ENCODE measurements at places on chromosomes 2 and 18. TPM values are rescaled to one million over a fixed set of nuclear protein-coding genes. Genes with fewer than 3 reads are reported as not detected.

TMEM247 gene
- total RNA-seq = not detected

IGFBP2 gene
- total RNA-seq = 873 TPM

LRRC30 gene
- not detected for total RNA-seq

EGR4 gene
- total RNA-seq = 0.09 TPM

STAT4 gene
- total RNA-seq = 0.44 TPM

BOLL gene
- not detected for total RNA-seq

CRYGD gene
- total RNA-seq = 6.3 TPM

FEV gene
- not detected for total RNA-seq

CPLX4 gene
- not detected for total RNA-seq

SOWAHC gene
- total RNA-seq = 14.5 TPM

RETREG2 gene
- 50.2 TPM for total RNA-seq

DNA sequence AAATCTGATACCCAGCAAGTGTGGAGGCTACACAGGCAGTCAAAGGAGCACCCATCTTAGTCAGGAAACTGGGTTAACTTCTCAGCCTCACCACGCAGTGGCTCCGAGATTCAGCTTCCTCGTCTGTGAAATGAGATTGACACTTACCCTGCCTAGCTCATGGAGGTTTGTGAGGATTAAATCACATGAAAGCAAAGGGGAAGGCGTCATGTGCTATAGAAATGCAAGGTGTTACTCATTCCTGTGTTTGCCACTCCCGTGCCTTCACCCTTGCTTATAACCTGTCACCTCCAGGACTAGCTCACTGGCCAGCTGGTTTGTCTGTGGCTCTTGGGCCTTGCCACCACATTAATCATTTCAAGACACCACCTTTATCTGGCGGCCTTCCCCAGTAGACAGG is 118.9 kb upstream of the FOSL2 start:
- no peaks in the 10 kb centered on the region for H3K36me3 ChIP-seq
- peaks cover 27% of the 10 kb centered on the region for H3K4me1 ChIP-seq
- H3K4me3 ChIP-seq = no peak overlapping the region
- no peaks in the 10 kb centered on the region for H3K27me3 ChIP-seq

DNA sequence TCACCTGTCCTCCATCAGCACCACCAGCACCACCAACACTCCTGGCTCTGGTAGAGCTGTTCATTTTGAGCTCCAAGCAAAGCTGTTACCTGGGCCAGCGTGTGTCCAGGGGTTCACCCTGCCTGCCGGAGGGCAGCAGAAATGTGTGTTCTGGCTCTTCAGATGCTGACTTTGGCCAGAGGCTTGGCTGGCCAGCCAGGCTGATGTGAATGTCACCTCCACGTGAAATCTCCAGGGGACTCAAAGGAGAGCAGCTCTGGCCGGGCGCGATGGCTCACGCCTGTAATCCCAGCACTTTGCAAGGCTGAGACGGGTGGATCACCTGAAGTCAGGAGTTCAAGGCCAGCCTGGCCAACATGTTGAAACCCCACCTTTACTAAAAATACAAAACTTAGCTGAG is 33.5 kb downstream of the CIB4 start:
- peaks cover 19% of the 10 kb centered on the region for H3K4me1 ChIP-seq
- DNase-seq = no peak
- no peak overlapping the region for H3K4me3 ChIP-seq
- H3K36me3 ChIP-seq = no peaks in the 10 kb centered on the region
- no peak overlapping the region for H3K27ac ChIP-seq

DNA sequence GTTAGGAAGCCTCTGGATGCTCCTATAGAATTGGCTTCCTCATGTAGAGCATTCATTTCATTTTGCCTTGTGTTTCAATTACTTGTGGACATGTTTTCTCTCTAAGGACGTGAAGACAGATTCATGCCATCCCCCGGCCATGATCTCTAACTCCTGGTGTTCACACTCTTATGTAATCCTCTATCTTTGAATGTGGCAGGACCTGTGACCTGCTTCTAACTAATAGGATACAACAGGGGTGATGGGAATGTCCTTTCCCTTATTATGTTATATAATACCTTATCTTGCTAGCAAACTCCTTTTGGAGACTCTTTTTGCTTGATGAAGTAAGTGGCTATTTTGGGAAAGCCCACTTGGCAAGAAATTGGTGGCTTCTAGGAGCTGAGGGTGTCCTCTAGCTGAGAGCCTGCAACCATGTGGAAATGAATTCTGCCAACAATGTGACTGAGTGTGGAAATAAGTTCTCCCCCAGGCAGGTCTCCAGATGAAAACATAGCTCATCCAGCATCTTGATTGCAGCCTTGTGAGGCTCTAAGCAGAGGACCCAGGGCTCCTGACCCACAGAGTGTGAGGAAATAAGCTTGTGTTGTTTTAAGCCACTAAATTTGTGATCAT is 13.8 kb downstream of the DPYSL5 start:
- no peak overlapping the region for H3K27ac ChIP-seq
- no peaks in the 10 kb centered on the region for H3K4me1 ChIP-seq
- H3K27me3 ChIP-seq = peaks cover 11% of the 10 kb centered on the region
- H3K36me3 ChIP-seq = no peaks in the 10 kb centered on the region
- DNase-seq = no peak
- H3K4me3 ChIP-seq = no peak overlapping the region

GRCh38 chr2:158575051-158575635 is 118.4 kb downstream of the PKP4 start:
- H3K4me3 ChIP-seq = no peak overlapping the region
- H3K4me1 ChIP-seq = peaks cover 6% of the 10 kb centered on the region
- H3K27ac ChIP-seq = no peak overlapping the region
- H3K36me3 ChIP-seq = no peaks in the 10 kb centered on the region
- no peaks in the 10 kb centered on the region for H3K27me3 ChIP-seq

DNA sequence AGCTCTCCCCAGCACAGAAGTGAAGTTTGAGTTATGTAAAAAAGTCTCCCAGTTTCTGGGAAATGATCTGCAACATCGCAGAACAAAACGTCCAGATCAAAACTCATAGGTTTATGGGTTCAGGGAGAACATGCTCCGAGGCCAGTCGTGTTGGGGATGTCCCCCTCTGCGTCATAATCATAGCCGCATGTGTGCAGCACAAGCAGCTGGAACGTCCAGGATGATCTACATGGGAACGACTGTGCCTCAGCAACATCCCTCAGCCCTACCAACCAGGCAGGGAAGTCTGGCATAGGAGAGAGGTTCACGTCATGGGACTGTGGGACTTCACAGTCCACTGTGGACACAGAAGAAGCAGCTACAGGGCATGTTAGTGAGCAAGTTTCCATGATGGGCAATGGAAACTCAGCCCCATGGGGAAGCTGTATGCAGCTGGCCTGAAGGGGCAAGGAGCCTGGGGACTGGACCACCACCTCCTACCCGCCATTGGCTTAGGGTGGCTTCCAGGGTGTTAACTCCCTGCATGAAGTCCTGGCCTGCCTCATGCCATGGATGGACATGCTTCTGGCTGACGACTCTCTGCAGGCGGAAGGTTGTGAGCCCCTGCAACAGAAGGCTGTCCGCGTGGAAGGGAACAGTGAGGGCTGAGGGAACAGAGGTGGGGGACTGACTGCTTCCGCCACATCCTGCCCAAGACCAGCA is 96.9 kb downstream of the COPS8 start:
- H3K27ac ChIP-seq = no peak overlapping the region
- 0 out of 2 replicates have a peak, but pooled peaks cover 4% of the 10 kb centered on the region for H3K4me1 ChIP-seq
- no peak overlapping the region for H3K4me3 ChIP-seq
- no peak for DNase-seq
- no peaks in the 10 kb centered on the region for H3K27me3 ChIP-seq

DNA sequence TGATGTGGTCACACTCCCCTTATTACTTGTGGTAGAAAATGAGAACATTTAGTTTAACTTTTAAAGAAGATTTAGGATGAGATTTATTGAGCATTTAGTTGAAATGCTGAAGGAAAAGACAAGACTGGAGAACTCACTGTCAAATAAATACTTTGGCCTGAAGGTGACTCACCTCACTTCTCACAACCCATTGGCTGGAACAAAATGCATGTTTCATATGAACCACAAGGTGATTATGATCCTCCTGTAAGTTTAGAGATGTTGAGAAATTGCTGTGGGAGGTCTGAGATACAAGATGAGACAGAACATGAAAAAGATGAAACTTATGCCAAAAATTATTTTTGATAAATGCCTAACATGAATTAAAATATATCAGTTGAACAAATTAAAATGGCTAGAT is 1004.5 kb downstream of the SOCS6 start:
- no peak overlapping the region for H3K27ac ChIP-seq
- peaks cover 12% of the 10 kb centered on the region for H3K27me3 ChIP-seq
- peaks cover 35% of the 10 kb centered on the region for H3K36me3 ChIP-seq
- H3K4me1 ChIP-seq = no peaks in the 10 kb centered on the region

DNA sequence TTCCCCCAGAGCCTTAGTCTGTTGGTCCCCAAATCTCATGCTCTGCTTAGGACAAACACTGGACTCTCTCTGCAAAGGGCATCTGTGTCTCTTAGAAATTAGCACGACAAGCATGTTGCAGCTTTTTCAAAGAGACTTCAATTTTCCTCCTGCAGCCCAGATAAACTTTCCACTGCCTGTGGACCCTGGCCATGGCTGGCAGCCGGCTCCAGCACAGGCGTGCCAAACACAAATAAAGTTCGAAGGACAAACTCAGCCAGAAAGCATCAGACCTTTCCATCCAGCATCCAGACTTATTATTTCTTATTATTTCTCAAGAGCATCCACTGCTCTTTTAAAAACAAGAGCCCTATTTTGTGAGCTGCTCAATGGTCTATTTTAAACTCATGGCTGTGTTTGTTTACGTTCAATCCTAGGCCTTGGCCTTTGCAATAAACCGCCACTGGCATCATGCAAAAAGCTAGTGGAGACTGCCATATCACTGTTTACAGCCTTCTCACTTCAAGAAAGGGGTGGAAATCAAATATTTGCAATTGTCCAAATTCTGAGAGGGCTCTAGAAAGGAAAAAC is 300.8 kb downstream of the BCL11A start:
- no peaks in the 10 kb centered on the region for H3K27me3 ChIP-seq
- no peak overlapping the region for H3K27ac ChIP-seq
- no peak for DNase-seq
- H3K4me1 ChIP-seq = peaks cover 4% of the 10 kb centered on the region

- DNase-seq = no peak
- peaks cover 2% of the 10 kb centered on the region for H3K27me3 ChIP-seq
- peaks cover 24% of the 10 kb centered on the region for H3K36me3 ChIP-seq
Observed at GRCh38 chr2:172806996-172807395, 71.4 kb downstream of the RAPGEF4 start.

- no peak for DNase-seq
- H3K4me1 ChIP-seq = no peaks in the 10 kb centered on the region
- H3K27ac ChIP-seq = no peak overlapping the region
- no peak overlapping the region for H3K4me3 ChIP-seq
- H3K36me3 ChIP-seq = peaks cover 61% of the 10 kb centered on the region
- H3K27me3 ChIP-seq = no peaks in the 10 kb centered on the region
Observed at GRCh38 chr18:70931942-70932814, 643.3 kb downstream of the SOCS6 start.

- no peak overlapping the region for H3K4me3 ChIP-seq
- H3K36me3 ChIP-seq = no peaks in the 10 kb centered on the region
- no peak overlapping the region for H3K27ac ChIP-seq
- no peak for DNase-seq
- H3K27me3 ChIP-seq = peaks cover 23% of the 10 kb centered on the region
Observed at GRCh38 chr2:80311304-80311703, 6.8 kb upstream of the LRRTM1 start.

DNA sequence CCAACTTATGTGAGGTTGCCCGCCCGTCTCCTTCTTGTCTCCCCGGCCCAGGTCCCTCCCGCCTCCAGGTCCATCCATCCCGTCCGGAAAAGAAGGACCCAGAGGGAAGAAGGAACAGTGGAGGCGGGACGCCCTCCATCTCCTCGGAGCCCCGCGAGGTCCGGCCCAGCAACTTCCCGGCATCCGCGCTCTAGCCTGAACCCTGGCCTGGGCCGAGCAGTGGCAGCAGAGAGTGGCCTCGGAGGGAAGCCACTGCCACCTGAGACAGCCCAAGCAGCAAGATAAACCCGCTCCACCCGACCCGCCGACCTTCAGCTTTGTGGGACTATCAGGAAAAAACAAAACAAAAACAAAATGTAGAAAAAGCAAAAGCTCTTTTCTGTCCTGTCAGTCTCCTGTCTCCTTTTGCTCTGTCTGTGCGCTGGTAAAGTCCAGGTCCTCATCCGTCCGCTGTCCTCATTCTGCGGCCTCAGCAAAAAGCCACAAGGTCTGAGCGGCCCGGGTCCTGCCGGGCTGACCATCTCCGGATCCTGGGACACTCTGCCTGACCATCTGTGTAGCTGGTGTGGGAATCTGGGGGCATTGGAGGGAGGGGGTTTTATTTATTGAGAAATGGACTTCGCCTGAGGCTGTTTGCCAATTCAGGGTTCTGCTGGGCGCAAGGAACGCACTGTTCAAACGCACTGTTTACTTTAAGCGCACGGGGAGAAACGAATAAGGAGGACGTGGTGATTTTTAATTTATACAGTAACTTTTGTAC is 3.1 kb downstream of the DLX1 start:
- H3K4me1 ChIP-seq = peaks cover 76% of the 10 kb centered on the region
- no peak overlapping the region for H3K27ac ChIP-seq
- peaks cover 100% of the 10 kb centered on the region for H3K27me3 ChIP-seq
- peak; percentile 54 for DNase-seq
- H3K4me3 ChIP-seq = peak overlapping the region; percentile 87
- H3K36me3 ChIP-seq = no peaks in the 10 kb centered on the region

- no peak overlapping the region for H3K27ac ChIP-seq
- DNase-seq = no peak
- H3K27me3 ChIP-seq = no peaks in the 10 kb centered on the region
- no peak overlapping the region for H3K4me3 ChIP-seq
- no peaks in the 10 kb centered on the region for H3K4me1 ChIP-seq
Observed at GRCh38 chr2:113334147-113334546, 55.4 kb upstream of the PAX8 start.

DNA sequence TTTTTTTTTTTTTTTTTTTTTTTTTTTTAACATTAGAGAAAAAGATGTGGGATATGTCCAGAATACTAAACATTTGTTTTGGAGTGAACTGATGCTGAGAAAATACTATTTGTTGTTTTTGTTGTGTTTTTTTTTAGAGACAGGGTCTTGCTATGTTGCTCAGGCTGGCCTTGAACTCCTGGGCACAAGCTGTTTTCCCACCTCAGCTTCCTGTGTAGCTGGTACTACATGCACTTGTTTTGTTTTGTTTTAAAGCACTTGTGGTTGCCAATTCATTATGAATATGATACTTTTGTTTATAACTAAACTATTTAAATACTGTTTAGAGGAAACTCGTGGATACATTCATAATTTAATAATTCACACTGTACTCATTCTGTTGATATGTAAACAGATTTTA is 33.4 kb upstream of the DYSF start:
- DNase-seq = no peak
- peaks cover 27% of the 10 kb centered on the region for H3K36me3 ChIP-seq
- no peak overlapping the region for H3K27ac ChIP-seq
- peaks cover 13% of the 10 kb centered on the region for H3K4me1 ChIP-seq
- H3K4me3 ChIP-seq = no peak overlapping the region
- H3K27me3 ChIP-seq = no peaks in the 10 kb centered on the region

GRCh38 chr2:4110273-4110672 is 406.9 kb downstream of the DCDC2C start:
- no peak overlapping the region for H3K4me3 ChIP-seq
- no peak for DNase-seq
- H3K36me3 ChIP-seq = peaks cover 43% of the 10 kb centered on the region
- H3K27me3 ChIP-seq = peaks cover 8% of the 10 kb centered on the region
- no peak overlapping the region for H3K27ac ChIP-seq
- H3K4me1 ChIP-seq = no peaks in the 10 kb centered on the region

All from WTC11 (cell line).